ENCODE measurements at places on chromosomes 2 and 18.

- DNase-seq, result no peak
These were observed 240.3 kb upstream of the CELF4 start for GRCh38 chr18:37805773-37806404.

- no peak for DNase-seq
These were observed 258.9 kb upstream of the OSR1 start for GRCh38 chr2:19617257-19617848.

GRCh38 chr2:220466251-220466691 lies 838.8 kb downstream of the SLC4A3 start:
- DNase-seq, result no peak

GRCh38 chr2:4964579-4964978 lies 727.6 kb upstream of the SOX11 start:
- DNase-seq, result no peak

- no peak for DNase-seq
These were observed 58.9 kb downstream of the ATP8B1 start for GRCh38 chr18:57744211-57744694.

GRCh38 chr2:234674781-234675201 lies 177.9 kb upstream of the ARL4C start:
- DNase-seq, result peak; percentile 43

DNA sequence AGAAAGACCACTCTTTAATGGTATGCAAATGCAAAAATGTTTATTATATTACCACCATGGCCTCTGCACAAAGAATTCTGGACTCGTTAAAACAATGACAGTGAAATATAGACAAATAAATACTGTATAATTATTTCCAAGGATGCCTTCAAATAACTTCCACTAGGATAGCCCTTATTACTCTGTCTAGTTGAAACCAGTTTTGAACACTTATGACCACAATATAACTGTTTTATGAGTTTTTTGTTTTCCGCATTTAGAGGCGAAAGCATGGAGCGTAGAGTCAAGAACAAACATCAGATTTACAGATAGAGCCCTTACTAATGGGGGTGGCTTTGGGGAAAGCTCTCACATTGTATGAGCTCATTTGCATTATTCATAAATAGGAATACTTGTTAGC lies 559.5 kb downstream of the CNTNAP5 start:
- DNase-seq, result no peak

- DNase-seq, result peak; percentile 74
These were observed 107.2 kb downstream of the ZEB2 start for GRCh38 chr2:144412709-144413108.

DNA sequence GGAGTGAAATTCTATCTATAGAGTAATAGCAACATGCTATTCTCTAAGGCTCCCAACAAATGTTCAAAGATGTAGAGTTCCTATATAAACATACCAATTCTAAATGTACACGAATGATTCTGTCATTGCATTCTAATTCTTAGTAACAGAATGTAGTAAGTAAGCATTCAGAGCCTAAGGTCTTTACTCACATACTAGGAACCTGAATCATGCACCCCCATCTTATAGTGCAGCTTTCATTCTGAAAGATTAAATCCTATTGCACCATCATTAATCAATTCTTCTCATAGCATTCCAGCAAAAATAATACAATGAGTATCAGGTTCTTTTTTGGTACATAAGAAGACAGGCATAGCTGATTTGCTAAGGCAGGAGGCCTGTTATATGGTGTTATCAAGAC lies 230.0 kb downstream of the NCKAP5 start:
- DNase-seq, result no peak

DNA sequence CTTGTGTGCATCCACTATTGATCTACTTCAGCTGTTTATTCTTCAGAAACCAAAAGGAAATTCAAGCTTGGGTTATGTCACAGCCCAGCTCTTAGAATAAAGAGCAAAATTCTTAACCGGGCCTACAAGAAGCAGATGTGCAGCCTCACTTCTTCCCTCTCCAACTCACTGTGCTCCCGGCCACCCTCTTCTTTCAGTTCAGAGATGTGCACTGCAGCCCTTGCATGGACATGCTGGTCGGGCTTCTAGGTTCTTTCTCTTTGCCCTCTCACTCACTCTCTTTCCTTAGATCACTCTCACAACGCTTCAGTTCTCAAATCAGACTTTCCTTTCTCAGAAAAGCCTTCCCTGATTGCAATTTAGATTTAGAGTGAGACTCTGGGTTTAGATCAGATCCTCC lies 104.1 kb downstream of the CHN1 start:
- DNase-seq, result peak; percentile 21

DNA sequence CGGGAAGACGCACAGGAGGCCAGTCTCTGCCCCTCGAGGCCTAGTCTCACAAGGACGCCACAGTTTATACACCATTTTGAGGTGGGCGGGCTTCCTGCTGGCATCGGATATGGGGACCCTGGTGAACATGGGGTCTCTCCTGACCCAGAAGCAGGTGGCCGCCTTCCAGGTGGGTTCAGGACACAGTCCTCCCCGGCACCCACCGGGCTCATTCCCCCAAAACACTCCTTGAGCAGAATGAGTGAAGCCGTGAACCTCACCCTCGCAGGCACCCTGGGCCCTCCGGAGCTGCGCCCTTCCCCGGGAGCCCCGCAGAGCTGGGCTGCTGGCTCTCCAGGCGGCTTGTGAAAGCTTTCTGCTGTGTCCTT lies 6.5 kb downstream of the NFATC1 start:
- no peak for DNase-seq

DNA sequence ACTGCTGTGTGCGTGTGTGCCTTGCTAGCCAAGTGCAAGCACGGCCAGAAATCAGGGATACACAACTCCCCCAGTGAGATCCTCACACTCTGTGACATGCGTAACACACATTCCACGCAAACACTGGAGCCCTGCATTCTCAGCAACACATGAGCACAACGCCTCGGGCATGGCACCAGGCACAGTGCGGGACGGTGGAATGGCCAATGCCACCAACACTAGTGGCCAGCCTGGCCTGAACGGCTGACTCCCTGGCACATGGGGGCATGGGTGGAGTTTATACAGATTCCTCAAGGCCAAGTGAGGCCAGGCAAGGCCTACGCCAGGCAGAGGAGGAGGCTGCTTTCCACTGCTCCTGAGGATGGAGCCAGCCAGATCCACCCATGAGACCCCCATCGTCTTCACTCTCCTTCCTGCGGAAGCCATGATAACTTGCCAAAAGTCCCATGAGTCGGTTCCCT lies 56.2 kb downstream of the ANKMY1 start:
- no peak for DNase-seq

- peak; percentile 100 for DNase-seq
These were observed 98.6 kb downstream of the KCNS3 start for GRCh38 chr2:17976871-17977746.

Measured in fibroblast of mammary gland (primary cell).